ENCODE measurements at places on chromosomes 16 and 17. TPM values are rescaled to one million over a fixed set of nuclear protein-coding genes. Genes with fewer than 3 reads are reported as not detected.

The CCR7 gene
- total RNA-seq, result not detected

The MARVELD3 gene
- total RNA-seq, result not detected

The DDX42 gene
- 75.5 TPM for total RNA-seq

The IL21R gene
- total RNA-seq, result 0.78 TPM

The PRR29 gene
- total RNA-seq, result not detected

The SLC13A2 gene
- not detected for total RNA-seq

The ENPP7 gene
- not detected for total RNA-seq

The KAT2A gene
- total RNA-seq, result 82.5 TPM

The CCT6B gene
- 5.0 TPM for total RNA-seq

The TERB1 gene
- not detected for total RNA-seq

The TMEM170A gene
- 22.6 TPM for total RNA-seq

The CYGB gene
- total RNA-seq, result 10.0 TPM

The KCNH6 gene
- not detected for total RNA-seq

The ZNF646 gene
- 17.8 TPM for total RNA-seq

The KRTAP9-4 gene
- not detected for total RNA-seq

The BMERB1 gene
- total RNA-seq, result 19.3 TPM

Data from adrenal gland (tissue), 19 donors.